ENCODE measurements at places on chromosomes 7 and 10.

DNA sequence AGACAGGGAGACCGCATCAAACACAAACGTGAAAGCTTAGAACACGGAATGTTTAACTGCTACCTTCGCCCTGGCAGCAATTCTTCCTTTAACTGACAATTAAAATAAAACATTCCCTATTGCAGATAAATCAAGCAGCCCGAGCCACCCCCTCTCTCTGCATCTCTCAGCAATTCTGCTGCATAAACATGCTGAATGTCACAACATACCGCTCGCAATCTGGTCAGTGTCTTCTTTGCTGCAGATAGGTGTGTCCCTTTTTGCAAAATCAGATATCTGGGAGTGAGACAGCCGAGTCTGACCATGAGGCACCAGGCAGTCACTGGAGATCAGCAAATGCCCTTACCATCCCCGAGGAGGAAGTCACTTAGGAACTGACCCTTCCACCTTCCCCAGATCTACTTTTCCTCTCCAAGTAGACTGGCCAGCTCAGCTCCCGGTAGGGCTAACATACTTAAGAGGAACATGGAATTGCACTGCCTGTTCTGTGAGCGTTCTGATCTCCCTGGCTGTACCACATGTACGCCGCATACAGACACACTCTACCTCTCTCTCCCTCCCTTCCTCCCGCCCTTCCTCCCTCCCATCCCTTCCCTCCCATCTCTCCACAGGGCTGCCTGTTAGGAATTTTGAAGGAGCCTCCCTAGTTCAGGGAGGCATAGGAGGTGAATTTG is at the start of gene FRMD4A:
Gene FRMD4A, minus strand, starts transcription at position 537 of the 674 bp plus-strand sequence.
- no peak for DNase-seq

DNA sequence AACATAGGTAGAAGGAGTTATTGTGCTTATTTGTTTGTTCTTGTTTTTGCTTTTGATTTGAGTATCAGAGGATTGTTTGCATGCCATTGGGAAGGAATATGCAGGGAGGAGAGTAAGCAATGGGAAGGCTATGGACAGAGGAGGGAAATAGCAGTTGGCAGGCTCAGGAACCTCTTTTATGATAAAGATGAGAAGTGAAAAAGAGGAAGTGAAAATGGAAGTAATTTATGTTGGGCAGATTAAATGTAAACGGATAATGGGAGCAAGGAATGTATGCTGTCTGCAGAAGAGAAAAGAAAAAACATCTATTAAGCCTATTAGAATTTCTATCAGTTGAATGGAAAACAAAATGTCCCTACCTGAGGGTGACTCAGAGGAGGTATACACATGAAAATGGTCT is 90.1 kb upstream of the NPSR1 start:
- no peak for DNase-seq

DNA sequence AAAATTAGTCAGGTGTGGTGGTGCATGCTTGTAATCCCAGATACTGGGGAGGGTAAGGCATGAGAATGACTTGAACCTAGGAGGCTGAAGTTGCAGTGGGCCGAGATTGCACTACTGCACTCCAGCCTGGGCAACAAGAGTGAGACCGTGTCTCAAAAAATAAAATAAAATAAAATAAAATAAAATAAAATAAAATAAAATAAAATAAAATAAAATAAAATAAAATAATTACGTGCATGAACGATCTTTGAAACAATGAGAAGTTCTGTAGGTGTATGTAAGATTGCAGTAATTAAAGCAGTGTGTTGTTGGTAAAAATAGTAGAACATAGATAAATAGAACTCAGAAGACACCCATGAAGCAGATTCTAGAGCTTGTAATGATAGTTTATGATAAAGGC is 348.5 kb downstream of the ANKRD30A start:
- DNase-seq: no peak

- DNase-seq: no peak
Observed at GRCh38 chr7:149686449-149686848, 86.9 kb downstream of the ZNF467 start.

DNA sequence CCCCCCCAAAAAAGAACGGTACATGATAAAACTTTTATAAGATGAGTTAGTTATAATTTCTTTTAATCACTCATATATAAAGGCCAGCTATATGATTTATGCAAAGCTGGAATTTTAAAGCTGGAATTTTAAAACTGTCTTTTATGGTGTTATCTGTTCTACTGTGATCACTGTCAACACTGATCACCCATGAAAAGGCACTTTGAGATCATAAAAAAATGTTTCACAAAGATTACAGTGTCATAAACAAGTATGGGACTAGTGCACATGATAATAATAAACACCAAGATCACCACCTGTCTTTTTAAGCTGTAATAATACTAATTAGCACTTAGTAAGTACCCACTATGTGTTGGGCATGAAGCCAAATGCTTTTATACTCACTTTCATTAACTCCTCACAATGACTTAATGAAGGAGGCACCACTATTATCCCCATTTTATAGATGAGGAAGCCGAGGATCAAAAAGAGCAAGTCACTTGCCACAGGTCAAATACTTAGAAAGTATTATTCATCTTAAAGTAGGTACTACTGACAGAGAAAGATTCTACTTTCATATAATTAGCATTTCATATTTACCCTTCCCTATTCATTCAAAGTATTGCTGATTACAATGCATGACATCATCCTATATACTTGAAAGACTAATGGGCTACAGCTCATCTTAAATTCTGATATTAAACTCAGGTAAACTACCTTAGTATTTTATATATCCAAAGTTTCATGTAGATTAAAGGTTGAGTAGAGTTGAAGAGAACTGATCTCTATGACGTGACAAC is 8.3 kb upstream of the RHOBTB1 start:
- no peak for DNase-seq

Data from H54 (cell line).